ENCODE measurements at places on chromosomes 3 and 15.

- DNase-seq: peak; percentile 16
These were observed 773.1 kb downstream of the AGBL1 start for GRCh38 chr15:86852741-86853140.

DNA sequence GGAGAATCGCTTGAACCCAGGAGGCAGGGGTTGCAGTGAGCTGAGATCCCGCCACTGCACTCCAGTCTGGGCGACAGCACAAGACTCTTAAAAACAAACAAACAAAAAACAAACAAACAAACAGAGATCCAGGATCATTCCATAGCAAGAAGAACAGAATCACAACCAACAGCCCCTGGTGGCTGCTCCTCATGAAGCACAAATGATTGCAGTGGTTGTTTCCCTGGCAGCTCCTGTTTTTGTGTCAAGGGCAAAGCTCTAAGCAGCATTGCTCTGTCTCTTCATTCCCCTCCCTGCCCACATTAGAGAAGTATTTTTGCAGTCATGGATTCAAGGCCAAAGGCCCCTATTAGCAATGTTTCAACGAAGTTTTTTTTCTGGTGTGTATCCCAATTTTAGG is 25.8 kb upstream of the BLM start:
- DNase-seq: no peak

- no peak for DNase-seq
These were observed 37.0 kb downstream of the FMN1 start for GRCh38 chr15:33157371-33158037.

GRCh38 chr15:37289109-37289765 is 188.9 kb upstream of the MEIS2 start:
- DNase-seq: no peak

- DNase-seq: no peak
These were observed 3.5 kb upstream of the PAK6 start for GRCh38 chr15:40235201-40235885.

DNA sequence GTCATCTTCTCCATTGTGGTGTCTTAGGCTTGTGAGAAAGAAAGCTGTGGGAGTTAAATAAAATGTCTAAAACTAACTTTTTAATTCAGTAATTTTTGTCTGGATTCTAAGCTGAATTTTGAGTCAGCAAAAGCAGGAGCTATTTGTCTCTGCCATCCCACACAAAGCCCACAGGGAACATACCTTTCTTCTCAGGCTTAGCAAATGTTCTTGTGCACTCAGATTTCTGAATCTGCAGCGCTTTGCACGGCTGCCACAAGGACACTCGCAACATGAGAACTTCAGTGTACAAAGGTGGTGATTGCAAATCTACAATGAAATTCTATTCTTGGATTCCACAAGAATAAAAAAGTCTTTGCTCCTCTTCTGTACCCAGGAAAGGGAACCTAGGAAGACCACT is 88.2 kb upstream of the RNF7 start:
- DNase-seq: no peak

DNA sequence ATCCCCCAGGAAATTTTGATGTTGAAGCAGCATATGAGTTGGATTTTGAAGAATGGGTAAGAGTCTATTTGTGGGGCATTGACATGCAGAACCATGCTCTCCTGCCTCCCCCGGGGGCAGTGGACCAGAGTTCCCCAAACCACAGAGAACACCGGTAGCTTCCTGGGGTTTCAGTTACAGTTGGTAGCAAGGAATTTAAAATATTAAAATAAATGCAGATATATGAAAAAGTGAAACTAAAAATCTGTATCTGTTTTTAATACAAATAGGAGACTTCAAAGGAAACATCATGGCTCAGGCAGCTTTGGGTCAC is 37.4 kb downstream of the SLC9A9 start:
- no peak for DNase-seq

DNA sequence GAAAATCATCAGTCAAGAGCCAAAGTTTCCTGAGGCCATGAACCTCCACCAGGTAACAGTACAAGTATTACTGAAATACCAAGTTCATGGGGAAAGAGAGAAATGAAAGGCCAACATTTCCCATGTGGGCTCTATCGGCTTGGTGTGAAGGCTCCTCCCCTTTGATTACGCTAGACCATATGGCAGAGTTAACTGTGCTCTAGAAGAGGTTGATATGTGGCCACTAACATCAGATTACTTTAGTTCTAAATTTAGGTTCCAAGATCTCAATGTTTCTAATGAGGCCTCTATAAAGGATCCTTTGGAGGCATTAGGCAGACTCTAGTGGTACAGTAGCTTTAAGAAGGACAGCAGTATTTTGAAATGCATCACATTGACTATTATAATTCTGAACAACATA is 127.1 kb downstream of the SEMA6D start:
- no peak for DNase-seq

DNA sequence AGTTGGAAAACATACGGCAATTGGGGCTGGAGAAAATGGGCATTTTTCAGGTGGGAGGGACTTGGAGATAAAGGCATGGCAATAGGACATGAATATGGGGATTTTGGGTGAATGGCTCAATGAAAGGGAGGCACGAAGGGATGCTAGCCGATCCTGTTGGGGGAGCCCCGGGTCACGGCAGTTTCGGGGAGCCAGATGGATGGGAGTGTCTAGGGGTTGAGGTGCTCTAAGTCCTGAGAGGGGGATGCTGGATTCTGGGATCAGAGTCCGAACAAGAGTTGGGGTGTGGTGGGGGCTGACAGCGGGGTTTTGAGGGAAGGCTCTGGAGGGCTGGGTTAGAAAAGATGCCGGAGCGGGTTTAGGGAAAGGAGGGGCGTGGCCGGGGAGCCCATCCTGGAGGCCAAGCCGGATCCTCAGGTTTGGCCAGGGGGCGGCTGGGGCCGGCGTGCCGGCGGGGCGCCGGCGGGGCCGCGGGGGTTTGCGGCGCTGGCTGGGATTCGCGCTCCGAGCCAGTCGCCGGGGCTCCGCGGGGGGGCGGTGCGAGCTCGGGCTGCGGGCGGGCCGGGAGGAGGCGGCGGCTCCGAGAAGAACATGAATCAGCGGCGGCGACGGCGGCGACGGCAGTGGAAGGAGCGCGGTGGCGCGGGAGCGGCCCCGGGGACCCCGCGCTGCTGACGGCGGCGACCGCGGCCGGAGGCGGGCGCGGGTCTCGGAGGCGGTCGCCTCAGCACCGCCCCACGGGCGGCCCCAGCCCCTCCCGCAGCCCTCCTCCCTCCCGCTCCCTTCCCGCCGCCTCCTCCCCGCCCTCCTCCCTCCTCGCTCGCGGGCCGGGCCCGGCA is at the start of gene TYRO3:
Gene TYRO3, plus strand, starts transcription at position 813 of the 839 bp plus-strand sequence. CDS start 46 bp downstream, outside the sequence.
- DNase-seq: no peak

GRCh38 chr15:52803108-52803466 is 13.0 kb upstream of the ONECUT1 start:
- DNase-seq: no peak

GRCh38 chr3:74561881-74562280 is 52.6 kb downstream of the CNTN3 start:
- no peak for DNase-seq

- no peak for DNase-seq
These were observed 178.7 kb downstream of the THRB start for GRCh38 chr3:24315971-24316370.

DNA sequence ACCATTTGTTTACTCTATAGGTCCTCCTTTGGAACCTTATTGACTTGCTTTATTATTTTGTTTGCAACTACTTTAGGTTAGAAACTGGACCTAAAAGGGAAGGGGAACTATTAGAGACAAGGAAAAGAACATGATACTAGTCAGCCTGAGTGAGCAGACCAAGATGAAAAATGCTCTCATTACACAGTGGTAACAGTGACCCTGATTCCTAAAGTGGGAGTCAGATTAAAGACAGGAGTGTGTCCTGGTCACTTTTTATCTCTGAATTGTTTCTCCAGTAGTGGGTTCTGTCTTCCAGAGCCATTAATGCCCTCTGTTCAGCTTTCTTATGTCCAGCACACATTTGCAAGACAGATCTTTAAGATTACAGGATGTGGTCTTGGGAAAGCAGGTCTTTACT is 124.1 kb downstream of the TMEM108 start:
- no peak for DNase-seq

- DNase-seq: no peak
These were observed 21.2 kb downstream of the RAD51 start for GRCh38 chr15:40716165-40716564.

DNA sequence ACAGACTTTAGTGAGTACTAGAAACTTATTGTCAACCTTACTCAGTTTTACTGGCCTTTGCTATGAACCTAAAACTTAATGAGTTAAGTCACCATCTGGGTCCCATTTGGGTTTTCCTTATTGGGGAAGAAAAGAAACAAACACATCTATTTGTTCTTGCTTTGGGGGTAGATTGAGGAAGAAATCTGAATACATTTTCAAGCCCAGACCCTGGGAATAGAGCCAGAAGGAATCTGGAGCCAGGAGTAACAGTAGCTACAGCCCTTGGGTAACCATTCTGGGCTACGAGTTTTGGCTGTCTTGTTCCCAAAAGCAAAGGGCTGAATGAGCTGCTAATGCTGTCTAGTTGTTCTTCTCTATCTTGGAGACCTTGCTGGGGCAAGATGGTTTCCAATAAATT is 16.5 kb downstream of the SLC12A1 start:
- no peak for DNase-seq

- DNase-seq: no peak
These were observed 151.7 kb downstream of the CPNE4 start for GRCh38 chr3:131883086-131883485.

DNA sequence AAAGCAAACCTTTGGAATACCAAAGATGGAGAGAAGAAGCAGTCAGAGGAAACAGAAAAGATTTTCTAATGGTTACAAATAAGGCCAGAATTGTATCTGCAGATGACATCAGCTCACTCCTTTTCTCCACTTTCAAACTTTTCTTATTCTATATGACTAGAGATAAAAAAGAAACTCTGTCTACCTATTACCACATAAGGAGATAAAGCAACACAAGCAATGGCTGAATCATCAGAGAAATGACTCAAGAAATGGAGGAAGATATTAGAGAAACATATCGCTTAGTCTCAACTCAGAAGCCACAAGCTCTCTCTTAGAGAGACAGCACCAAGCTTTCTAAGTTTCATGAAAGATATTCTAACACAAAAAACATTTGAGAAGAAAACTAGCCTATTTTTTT is 784.0 kb downstream of the ZPLD1 start:
- peak; percentile 47 for DNase-seq

GRCh38 chr15:70576696-70577095 is 186.7 kb downstream of the UACA start:
- DNase-seq: no peak

DNA sequence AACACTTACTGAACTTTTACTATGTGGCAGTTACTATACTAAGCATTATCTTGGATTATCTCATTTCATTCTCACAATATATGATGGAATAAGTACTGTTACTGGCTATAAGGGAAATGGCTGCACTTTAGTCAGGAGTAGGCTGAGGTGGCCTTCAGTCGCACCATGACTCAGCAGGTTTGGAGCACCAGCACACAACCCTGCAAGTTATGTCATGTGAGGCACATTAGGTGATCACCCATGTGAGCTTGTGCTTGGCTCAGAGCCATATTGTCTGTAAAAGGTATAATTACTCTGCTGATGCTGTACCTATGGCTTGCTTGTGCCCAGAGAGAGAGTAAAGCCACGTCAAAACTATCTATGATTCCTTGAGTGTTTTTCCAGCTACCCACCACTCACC is 54.1 kb upstream of the TIPARP start:
- DNase-seq: no peak

DNA sequence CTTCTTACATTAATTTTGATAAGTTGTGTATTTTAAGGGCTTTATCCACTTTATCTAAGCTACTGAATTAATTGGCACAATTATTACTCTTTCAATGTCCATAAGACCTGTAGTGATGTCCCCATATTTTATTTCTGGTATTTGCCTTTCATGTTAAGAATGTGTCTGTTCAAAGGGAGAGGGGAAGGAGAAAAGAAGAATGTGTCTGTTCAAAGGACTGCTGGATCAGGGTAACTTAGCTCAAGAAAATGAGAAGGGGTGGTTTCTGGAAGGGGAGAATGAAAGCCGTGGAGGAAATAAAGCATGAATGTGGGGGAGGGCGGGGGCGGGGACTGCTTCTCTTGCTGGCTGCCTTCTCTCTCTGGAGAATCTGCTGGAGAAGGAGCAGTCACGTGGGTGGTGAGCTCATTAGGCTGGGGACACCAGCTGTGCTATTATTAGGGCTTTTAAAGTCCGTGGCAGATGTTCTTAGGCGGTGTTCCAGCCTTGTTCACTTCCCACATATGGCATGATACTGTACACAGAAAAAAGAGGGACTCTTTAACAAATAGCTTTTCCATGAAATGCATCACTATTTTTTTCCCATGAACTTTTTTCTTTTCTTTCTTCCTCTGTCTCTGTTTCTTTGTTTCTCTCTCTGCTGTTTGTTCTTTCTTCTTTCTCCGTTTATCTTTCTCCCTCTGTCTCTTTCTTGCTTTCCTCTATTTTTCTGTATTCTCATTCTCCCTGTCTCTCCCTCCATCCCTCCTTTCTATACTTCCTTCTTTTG is 63.7 kb upstream of the ULK4 start:
- peak; percentile 96 for DNase-seq

DNA sequence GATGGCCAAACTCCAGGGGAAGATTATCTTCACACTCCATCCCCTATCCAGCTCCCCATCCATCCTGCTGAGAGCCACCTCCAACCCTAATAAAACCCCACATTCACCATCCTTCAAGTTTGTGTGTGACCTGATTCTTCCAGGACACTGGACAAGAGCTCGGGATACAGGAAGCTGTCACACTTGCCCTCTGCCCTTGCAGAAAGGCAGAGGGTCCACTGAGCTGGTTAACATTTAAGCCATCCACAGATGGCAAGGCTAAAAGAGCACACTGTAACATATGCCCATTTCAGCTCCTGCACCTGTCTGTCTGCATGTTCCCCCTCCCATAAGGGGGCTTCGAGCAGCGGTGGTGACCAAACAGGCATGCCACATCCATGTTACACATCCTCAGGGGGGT is 29.8 kb downstream of the SETMAR start:
- no peak for DNase-seq

GRCh38 chr15:75138016-75138999 is 63.4 kb upstream of the C15orf39 start:
- DNase-seq: no peak

DNA sequence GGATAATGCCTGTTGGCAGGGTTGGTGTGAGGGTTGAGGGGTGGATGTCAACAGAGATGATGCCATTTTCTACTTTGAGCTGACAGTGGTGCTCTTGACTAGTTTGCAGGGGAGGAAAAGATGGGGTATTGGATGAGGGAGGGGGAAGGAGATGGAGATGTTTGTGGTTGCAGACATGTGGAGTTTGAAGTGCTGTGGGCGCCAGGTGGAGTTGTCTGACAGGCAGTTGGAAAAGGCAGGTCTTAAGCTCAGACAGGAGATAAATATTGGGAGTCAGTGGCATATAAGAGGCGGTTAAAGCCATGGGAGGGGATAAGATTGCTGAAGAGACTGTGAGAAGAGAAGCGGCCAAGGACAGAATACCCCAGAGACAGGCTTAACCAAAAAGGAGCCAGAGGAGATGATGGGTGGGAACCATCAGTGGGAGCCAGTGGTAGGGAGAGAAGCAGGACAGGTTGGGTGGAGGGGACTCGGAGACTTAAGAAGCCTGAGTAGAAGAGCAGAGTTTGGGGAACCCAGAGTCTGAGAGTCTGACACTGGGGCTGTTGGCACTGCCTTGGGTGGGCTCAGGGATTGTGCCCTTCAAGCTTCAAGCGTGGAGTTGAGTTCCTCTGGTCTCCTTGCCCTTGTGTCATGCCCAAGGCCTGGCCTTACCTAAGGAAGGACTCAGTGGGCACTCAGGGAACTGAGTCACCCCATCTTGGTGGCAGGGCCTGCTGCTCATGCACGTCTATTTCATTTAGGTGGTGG is 13.9 kb downstream of the COPG1 start:
- no peak for DNase-seq
